CD4-positive, alpha-beta T cell treated with Interferon alpha-2 for 1 hour (primary cell): ENCODE measurements at places on chromosomes 6 and 20.
A peak's percentile ranks its signal among the peaks of the same experiment; 100 is the strongest.

GRCh38 chr6:11705069-11705468, 73.5 kb downstream of the ADTRP start:
- no peak for DNase-seq

- no peak for DNase-seq
Measured at GRCh38 chr6:162217811-162218493, 509.6 kb downstream of the PRKN start.

DNA sequence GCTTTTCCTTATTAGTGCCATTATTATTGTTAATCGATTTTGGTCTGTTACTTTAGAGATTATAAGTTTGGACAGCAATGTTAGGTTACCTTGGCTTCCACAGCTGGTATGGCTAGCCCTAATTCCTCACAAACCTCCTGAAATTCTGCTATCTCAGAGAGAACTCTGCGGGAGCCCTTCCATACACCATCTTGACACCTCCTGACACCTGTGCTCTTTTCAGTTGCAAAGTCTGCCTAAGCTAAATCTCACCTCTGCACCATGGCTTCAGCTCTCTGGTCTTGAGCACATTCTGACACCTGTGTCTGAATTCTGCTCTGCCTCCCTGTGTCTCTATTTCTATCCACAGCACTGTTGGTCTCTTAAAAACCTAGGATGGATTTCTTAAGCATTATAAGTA, 106.5 kb downstream of the DCDC2 start:
- no peak for DNase-seq

- DNase-seq = no peak
Measured at GRCh38 chr20:62215991-62216635, 4.0 kb downstream of the HRH3 start.

DNA sequence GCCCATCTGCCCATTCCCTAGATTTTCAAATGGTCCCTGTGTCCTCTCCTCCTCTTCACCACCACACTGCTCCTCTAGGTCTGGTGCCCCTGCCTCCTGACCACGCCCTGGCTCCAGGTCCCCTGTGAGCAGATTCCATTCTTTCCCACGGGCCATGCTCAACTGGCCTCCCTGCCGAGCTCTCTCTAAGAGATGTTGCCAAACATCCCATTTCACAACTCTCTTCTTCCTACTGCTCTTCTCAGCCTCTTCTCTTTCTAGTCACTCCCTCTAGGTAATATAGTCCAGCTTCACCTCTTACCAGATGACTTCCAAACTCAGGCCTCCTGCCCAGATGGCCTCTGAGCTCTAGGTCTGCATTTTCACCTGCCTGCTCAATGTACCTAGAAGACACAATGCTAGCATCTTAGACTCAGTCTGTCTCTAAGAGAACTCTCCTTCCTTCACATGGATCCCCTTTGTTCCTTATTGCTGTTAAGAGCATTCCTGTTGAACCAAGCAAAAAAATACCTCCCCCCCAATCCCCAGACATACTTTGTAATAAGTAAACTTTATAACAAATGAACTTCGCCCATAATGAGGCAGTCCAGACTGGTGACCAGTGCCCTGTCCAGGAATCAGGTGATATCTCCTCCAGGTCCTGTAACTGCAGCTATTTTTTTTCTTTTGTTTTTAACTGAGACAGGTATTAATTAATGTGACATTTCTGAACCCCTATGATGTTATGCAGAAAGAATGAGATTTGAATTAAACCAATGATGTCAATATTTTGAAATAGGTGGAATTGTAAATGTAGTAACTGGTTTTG, 79.0 kb downstream of the LYRM4 start:
- no peak for DNase-seq

DNA sequence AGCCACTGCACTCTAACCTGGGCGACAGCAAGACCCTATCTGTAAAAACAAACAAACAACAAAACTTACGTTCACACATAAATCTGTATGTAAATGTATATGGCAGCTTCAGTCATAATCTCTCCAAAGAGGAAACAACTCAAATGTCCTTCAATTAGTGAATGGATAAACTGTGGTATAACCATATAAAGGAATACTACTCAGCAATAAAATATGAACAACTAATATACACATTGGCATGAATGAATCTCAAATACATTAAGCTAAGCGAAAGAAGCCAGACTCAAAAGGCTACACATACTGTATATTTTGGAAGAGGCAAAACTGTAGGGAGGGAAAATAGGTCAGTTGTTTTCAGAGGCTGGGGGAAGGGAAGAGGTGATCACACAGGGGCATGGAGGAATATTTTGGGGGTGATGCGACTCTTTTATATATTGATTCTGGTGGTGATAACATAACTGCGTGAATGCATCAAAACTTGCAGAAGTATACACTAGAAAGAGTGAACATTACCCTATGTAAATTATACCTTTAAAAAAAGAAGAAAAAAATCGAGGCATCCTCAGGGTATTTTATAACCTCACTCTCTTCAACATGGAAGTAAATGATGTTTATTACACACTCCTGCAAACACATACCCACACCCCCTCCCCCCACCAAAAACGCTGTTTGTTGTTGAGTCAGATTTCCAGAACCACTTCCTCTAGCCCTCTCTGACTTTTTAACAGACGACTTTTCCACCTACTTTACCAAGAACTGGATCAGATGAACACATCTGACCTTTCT, 115.2 kb upstream of the RNF24 start:
- no peak for DNase-seq

GRCh38 chr20:36101192-36101591, 53.3 kb upstream of the EPB41L1 start:
- DNase-seq = no peak

- DNase-seq = no peak
Measured at GRCh38 chr6:29577544-29577943, 7.4 kb upstream of the OR2H2 start.

DNA sequence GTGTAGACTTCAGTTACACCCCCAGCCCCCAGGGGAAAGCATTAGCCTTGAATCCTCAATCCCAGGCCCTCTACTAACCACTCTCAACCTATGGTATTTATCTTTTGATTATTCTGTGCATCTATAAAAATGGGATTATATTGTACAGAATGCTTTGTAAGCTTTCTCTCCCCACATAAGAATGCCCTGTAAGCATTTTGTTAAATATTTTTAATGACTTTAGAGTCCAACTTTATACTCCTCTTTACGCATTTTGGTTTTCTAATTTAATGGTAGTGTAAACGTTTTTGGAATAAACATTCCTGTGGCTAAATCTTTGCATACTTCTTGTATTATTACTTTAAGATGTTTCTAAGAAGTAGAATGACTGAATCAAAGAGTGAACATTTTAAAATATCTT, 35.4 kb downstream of the FBXO9 start:
- DNase-seq = no peak

GRCh38 chr20:50488236-50488806, 21.9 kb upstream of the PTPN1 start:
- no peak for DNase-seq

- no peak for DNase-seq
Measured at GRCh38 chr6:7414811-7415210, 25.2 kb downstream of the RIOK1 start.

GRCh38 chr6:110266996-110267395, 86.8 kb downstream of the CDC40 start:
- no peak for DNase-seq

GRCh38 chr6:75098709-75099108, 107.1 kb downstream of the COL12A1 start:
- DNase-seq = no peak

DNA sequence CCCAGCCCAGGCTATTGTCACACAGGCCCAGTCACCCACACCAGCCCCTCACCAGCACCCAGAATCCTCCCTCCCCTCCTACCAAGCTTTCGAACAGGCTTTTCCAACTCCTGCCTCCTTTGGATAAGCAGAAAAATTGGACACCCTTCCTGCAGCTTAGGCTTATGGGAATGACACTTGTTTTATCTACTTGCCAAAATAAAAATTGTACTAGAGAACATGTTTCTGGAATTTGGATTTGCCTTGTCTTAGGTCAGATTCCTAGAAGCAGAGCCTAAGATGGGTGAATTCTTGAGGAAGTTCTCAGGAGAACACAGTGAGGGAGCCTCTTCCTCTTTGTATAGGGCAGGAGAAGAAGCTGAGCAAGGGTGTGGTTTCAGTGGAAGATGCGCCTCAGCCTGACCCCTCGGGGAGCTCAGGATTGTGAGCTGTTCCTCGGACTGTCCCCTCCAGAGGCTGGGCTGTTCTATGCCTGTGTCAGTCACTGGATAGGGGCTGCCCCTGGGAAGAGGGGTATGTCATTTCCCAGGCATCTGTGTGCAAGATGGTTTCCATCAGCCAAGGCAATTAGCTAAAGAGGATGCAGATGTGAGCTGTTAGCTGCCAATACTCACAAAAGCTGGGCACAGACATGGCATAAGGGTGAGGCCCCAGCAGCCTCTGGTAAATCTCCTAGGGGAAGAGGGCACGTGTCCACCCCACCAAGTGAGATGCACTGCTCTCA, 33.9 kb downstream of the ITPR3 start:
- DNase-seq = no peak

GRCh38 chr6:90197854-90198496, 98.7 kb downstream of the BACH2 start:
- DNase-seq = no peak

DNA sequence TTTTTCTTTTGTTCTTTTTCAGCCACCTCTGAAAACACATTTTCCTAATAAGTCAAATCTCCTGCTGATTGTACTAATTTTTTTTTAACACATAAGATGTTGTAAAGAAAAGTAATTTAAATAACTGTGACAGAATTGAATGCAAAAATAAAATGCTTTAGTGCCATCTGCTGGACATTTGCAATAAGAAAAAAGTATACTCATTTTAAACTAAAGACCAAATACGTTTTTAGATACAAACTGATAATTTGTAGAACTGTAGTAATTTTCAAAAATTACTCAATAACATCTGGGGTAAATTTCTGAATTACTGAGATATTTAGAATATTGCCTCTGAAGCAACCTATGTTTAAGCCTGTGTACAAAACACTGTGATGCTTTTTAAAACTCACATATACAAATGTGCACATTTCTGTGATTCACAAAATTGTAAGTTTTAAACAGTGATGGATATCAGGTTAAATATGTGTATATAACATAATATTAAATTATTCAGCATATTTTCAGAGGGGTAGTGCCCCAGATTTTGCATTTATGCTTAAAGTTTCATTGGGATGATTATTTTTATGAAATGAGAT, 198.7 kb downstream of the RIMS1 start:
- no peak for DNase-seq

GRCh38 chr6:16762268-16762549, 949 bp upstream of the ATXN1 start:
- no peak for DNase-seq

DNA sequence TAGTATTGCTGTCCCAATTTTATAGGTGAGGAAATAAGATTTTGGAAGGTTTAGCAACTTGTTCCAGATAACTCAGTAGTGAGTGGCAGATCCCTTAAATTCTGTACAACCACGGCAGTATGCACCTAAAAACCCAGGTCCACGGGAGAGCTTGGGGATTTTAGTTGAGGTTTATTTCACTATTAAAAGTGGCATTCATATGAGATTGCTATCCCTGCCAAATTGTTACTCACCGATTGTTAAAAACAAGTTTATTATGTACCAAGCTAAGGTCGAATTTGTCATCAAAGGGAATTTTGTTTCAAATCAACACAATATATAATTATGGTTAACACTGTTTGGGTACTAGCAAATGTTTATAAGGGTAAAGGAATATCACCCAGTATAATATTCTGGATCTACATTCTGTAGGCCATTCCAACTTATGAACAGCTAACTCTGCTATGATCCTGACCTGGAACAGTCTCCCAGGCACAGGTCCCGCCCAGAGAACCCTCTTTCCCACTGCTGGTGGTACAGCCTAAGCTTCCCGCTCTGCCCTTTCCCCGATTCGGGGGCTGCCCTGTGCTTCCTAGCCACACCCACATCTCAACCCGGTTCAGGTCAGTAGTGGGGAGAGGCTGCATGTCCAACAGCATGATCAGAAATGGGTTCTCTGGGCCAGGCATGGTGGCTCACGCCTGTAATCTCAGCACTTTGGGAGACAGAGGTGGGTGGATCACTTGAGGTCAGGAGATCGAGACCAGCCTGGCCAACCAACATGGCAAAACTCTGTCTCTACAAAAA, 24.9 kb downstream of the GPLD1 start:
- no peak for DNase-seq

- DNase-seq = peak; percentile 33
Measured at GRCh38 chr6:20366082-20366830, 35.4 kb upstream of the E2F3 start.

- peak; percentile 66 for DNase-seq
Measured at GRCh38 chr6:168968228-168968627, 285.4 kb downstream of the THBS2 start.

DNA sequence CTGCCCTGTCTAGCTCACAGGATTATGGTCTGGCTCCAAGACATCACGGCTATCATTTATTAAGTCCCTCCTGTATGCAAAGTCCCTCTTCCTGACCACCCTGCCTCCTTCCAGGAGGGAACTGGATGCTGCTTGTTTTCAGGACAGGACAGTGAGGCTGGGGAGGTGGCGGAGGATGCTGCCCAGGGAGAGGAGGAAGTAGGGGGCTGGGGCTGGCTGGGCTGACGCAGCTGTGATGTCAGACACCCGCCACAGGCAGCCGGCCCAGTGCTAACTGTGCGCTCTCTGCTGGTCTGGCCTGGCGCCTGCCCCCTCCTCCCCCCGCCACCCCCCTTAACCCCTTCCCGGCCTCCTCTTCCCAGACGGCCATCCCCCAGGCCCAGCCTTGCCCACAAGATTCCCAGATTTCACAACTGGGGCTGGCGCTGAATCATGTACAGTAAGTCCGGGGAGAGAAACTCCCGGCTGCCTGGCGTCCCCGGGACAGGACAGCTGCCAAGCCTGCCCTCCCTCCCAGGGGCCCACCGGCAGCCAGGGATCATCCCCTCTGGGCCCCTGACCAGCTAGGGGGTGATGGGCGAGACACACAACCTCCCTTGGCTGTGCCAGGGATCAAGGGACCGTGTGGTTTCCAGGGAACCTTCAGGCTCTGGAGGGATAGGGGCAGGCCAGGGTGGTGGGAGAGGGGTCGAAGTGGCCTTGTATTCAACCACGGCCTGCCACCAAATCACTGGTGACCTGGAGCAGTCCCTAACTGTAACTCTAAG, 118.1 kb downstream of the CEBPB start:
- peak; percentile 67 for DNase-seq

DNA sequence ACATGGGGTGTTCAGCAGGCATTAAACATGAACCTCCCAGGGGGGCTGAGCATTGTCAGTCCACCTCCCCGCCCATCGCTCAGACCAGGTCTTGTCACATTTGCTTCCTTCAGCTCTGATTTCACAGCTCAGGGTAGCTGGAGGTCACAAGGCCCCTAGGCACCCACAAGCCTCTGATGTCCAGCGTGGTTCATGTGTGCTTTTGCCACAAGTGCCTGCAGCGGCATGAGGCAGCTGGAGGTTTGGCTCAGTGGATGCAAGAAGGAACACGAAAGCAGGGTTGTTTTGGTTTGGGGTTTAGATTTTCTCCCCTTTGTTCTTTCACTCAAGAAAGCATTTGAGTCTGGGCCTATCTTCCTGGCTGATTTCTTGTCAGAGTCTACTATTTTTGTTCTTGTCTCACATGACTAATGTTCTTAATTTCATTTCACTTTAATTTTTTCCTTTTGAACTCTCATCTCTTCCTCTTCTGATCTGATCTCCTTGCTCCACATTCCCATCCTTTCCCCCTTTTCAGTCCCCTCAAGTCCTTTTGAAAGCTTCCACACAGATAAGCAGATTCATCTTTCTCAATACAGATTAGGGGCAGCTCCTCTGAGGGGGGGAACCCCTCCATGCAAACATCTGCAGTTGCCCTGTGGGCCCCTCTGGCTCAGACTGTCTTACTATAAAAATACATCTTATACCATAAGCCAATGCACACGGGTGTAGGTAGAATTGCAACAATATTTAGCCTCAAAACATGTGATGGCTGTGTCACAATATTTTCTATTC, 68.1 kb upstream of the CEP85L start:
- peak; percentile 43 for DNase-seq
